Stimulated activated naive CD8-positive, alpha-beta T cell treated with anti-CD3 and anti-CD28 coated beads, Interleukin-15, Interleukin-2, amounts not matched to agents 100 U/mL and 50 U/mL, for 24 hours (primary cell): ENCODE measurements at places on chromosomes 2 and 18.
A peak's percentile ranks its signal among the peaks of the same experiment; 100 is the strongest.

DNA sequence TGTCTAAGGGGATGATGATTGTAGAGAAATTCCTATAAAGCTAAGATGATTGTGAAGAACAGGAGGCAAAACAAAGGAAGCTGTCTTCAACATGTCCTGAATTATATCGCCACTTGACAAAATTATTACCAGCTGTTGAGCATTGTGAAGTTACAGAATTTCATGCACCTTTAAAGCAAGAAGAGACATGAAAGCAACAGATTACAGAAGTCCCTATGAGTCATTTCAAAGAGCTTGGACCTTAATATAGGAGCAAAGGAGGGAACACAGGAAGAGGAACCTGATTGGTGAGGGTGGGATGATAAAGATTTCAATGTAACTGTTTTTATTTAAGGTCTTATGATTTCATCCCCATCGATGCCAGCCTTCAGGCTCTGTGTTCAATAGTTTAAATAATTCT lies 526.9 kb upstream of the HNMT start:
- no peak for DNase-seq

DNA sequence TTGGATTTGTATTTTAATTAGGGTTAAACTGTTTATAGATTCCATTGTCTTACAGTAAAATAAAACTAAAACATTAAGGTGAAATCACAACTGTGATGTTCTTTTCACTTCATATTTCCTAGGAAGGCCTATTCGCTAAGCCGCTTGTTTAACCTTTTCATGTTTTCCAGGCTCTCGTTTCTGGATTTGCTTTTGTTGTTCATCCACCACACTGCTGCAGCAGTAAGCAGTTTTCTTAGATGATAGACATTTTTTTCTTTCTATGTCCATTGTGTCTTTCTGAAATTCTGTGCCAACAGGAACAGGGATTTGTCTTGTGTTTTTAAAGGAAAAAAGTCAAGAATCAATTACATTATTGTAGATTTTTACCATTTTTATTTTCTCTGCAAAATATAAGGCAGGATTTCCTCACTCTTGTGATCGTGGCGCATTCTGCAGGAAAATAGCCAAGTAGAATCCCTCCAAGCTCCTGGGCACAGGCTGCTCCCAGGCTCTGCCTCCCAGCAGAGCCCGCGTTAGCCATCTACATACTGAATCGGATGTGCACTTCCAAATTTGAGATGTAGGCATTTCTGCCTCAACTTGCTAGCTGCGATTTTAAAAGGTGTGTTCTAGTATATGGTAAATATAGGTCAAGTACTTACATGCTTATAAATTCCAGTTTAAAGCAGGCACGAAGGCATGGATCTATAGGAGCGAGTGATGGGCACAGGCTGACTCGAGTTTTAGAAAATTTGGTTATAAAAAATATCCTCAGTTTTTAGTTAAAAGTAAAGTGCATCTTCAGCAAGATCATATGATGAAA lies 10.2 kb downstream of the TSHZ1 start:
- no peak for DNase-seq

DNA sequence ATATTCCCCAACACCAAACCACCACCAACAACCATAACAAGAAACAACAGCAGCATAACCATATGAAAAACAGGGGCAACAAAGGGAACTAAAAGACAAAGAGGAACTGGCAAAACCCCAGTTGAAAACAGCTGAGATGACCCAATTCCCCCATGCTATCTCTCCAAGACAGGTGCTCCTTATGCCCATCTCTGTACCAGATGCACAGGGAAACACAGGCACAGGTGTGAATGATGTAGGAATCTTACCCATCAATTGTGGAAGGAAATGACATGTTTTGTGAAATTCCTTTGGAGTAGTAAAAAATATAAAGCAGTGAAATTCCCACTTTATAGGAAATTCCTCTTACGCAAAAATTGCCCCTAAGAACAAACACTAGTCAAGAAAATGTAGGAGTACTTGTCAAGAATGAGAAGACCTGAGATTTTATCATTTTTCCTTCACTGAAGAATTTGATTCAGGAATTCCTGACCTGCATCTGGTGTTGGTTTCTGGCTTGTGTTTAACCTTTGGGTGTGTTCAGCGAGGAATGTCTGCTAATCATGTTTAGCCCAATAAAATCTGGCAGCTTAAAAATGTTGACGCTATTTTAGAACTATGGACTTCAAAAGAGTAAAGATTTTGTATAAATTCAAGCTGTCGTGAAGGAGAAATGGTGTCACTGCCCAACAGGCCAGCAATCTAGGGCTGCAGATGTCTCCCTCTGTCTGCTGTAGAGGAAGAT lies 67.7 kb upstream of the ARHGAP28 start:
- DNase-seq: no peak

- DNase-seq: peak; percentile 6
Measured at GRCh38 chr2:120346026-120346666, at the start of gene INHBB. Gene INHBB (plus strand): TSS chr2:120346136. CDS start chr2:120346189, 53 bp downstream.

DNA sequence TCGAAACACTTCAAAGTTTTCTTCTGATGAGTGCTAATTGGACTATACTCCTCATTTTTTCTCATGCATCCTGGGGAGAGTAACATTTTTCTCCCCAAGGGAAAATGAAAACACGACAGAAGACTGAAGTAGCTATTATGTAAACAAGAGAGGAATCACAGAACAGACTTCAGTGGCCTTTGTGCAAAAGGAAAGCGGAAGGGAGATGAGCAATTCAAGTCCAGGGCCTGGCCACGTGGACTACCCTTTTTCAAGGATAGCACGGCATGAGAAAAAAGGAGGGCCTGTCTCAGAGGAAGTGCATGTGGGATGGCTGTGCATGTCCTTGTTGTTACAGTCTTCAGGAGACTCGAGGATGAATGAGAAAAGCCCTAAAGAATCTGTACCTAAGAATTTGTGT lies 43.8 kb upstream of the KCNE4 start:
- no peak for DNase-seq

- DNase-seq: no peak
Measured at GRCh38 chr2:70613521-70613920, 59.9 kb upstream of the TGFA start.

DNA sequence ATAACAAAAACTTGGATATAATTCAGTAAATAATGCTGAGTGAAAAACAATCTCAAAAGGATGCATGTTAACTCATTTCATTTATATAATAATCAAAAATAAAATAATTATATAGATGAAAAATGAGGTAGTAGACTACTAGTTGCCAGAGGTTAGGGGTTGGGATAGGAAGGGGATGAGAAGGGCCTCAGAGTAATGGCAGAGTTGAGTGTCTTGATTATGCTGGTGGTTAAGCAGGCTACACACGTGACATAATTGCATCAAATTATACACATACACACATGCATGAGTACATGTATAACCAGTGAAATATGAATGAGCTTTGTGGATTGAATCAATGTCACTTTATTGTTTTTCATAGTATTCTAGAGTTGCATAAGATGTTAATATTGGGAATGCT lies 201.0 kb downstream of the RIT2 start:
- DNase-seq: no peak

DNA sequence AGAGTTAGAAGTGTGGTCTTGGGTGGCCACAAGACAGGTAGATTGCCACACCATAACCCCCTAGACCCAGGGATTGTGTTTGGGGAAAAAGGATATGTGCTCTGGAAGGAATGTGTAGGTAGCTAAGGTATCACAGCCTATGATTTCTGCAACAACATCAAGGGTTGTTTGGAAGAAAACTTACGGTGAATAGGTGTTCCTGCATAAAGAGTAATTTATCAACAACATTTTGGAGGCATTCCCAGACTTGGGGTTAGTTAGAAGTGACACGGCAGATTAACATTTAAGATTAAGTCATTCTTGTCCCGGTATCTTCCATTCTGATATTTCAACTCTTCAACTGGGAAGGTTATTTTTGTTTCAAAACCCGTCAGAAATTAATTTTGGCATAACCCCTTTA lies 65.5 kb downstream of the SPP2 start:
- DNase-seq: no peak

DNA sequence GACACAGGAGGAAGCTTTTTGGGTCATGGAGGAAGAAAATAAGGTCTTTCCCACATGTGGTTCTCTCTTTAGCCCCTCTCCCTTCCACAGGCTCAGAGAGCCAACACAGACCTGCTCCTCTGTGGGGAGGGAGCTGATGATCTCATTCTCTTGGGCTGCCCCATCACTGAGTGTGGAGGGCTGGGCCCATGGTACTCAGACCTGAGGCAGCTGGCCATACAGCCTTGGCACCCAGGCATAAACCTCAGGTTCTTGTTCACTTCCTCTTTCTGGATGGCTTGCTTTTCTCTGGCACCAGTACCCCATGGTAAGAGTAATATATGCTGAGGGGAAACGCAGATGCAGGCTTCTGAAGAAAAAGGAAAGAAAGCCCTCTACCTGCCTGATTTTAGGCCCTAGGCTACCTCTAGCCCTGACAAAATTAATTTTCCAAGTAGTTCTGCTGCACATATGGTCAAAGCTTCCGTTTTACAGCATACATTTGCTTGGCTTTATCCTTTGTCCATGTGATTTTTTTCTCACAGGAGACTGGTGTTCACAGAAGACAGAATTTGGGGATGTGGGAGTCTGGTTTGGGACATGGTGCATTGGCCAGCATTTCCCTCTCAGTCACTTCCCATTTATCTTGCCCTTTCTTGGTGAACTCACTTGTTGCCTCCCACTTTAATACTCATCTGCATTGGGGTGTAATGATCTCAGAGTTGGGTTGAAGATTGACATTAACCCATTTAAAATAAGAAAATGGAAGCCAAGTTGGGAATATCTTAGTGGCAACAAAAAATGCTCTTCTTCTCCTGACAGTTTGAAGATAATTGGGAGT lies 11.1 kb downstream of the DHRS9 start:
- DNase-seq: no peak

- no peak for DNase-seq
Measured at GRCh38 chr18:46265196-46266156, 161.3 kb downstream of the HAUS1 start.

- no peak for DNase-seq
Measured at GRCh38 chr18:46013484-46014189, 46.5 kb upstream of the EPG5 start.

DNA sequence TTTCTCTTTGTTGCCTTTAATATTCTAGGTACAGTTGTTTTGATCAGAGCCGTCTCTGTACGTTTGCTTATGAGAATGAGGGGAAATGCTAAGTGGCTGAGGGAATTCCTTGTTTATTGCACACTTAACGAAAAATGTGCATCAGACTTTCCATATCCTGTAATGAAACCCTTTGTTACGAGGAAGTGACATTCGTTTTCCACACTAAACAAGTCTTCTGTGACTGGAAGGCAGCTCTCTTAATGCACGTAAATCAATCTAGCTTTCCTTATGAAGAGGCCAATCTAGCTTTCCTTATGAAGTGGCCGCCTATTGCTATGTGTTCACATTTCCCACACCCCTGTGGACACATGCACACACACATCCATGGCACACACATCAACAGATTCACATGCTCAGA lies 186.2 kb downstream of the SNTG2 start:
- no peak for DNase-seq

GRCh38 chr2:192254444-192254843 lies 59.7 kb upstream of the TMEFF2 start:
- DNase-seq: no peak

DNA sequence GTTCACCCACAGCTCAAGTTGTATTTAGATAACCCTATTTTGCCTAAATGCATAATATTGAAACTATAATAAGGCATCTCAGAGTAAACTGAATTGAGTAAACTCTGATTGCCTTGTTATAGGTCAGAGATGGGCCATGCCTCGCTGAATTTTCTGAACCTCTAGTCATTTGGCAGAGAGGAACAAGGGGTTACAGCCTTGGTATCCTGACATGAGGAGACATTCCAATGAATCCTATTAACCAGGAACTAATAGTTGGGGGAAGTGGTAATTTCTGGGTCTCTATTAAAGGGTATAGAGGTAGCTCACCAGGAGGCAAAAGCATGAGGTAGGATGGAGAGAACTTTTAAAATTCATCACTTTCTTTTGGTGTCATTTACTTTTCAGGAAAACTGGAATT lies 227.4 kb upstream of the CHST9 start:
- no peak for DNase-seq

GRCh38 chr2:75157435-75157834 lies 41.9 kb downstream of the TACR1 start:
- no peak for DNase-seq

GRCh38 chr18:11518788-11519685 lies 90.4 kb upstream of the SLC35G4 start:
- DNase-seq: peak; percentile 51
